ENCODE measurements at places on chromosomes 4 and X.

GRCh38 chrX:93264261-93265002 lies 408.9 kb downstream of the NAP1L3 start:
- DNase-seq = no peak

DNA sequence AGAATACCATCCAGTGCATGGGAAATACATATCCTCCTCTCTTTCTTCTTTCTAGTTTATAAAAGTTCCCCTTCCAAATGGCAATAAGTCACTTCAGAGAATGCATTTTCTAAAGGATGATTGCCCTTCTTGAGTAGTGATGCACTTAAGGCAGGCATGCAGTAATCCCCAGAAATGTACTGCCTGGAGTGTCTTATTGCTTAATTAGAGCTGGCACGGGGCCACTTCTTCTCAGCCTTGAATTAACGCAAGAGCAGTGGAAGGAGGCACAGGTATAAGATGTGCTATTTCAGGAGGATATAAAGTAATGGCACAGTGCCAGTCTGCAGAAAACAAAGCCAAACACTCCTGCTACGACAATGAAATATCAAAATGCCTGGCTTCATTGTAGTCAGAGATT lies 371.4 kb upstream of the FAM241A start:
- DNase-seq = no peak

- DNase-seq = no peak
Observed at GRCh38 chrX:79159800-79160199, 15.3 kb downstream of the GPR174 start.

- DNase-seq = no peak
Observed at GRCh38 chrX:19280636-19281035, 63.1 kb upstream of the PDHA1 start.

- DNase-seq = no peak
Observed at GRCh38 chr4:30854531-30854930, 134.4 kb downstream of the PCDH7 start.

DNA sequence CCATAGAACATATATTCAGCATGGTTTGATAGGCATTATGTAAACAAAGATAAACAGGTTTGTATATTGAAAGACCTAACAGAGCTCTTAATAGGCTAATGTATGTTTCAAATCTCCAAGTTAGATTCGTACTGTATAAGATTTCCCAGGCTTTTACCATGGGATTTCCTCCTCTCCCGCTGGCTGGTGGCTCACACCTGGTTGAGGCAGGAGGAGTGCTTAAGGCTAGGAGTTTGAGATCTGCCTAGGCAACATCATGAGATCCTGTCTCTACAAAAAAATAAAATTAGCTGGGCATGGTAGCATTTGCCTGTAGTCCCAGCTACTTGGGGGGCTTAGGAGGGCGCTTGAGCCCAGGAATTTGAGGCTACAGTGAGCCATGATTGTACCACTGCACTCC lies 5.4 kb downstream of the CPE start:
- DNase-seq = peak; percentile 29

DNA sequence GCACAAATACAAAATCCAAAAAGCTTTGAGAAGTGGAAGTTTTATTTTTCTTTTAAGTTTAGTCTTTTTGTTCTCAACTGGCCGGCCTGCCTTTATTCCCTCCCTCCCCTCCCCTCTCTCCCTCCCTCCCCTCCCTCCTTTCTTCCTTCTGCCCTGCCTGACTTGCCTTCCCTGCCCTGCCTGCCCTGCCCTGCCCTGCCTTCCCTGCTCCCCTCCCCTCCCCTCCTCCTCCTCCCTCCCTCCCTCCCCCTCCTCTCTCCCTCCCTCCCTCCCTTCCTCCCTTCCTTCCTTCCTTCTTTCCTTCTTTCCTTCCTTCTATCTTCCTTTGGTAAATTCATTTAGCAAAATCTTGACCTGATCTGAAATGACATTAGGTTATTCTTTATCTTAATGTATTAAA lies 69.8 kb upstream of the LIMCH1 start:
- DNase-seq = no peak

GRCh38 chr4:41213625-41214135 lies 662 bp downstream of the APBB2 start:
- DNase-seq = peak; percentile 31

GRCh38 chr4:102826105-102826889 lies 1.1 kb downstream of the UBE2D3 start:
- DNase-seq = no peak

DNA sequence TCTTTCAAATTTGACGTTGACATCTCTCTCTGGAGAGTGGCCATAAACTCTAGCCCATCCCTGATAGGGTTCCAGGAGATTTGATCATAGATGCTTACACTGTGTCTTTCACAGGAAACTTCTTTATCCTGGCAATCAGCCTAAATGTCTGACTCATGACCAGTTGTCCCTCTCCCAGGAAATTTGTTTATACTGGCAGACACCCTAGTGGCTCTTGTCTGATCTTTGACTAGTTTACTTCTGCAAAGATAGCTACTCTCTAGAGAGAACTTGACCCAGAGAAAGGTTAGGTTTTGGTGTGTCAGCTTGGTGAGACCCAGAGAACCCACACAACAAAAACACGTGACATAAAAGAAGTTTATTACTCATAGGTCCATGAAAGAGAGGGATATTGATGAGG lies 509.8 kb downstream of the CENPC start:
- no peak for DNase-seq

DNA sequence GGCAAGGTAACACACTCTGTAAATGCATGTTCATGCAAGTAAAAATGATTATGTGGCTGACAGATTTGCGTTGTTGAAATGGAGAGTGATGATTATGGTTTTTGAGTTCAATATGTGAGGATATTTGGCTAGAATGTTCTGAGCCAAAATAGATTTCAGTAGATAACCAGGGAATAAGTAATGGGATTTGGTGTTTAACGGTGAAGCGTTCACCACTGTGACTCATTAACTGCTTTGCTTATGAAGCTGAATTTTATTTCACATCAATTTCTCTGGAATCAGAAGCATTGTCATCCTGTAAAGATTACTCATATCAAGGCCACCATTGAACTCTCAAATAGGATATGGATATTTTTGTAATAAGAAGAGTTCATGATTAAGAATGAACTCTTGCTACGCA lies 11.7 kb downstream of the AFP start:
- no peak for DNase-seq

DNA sequence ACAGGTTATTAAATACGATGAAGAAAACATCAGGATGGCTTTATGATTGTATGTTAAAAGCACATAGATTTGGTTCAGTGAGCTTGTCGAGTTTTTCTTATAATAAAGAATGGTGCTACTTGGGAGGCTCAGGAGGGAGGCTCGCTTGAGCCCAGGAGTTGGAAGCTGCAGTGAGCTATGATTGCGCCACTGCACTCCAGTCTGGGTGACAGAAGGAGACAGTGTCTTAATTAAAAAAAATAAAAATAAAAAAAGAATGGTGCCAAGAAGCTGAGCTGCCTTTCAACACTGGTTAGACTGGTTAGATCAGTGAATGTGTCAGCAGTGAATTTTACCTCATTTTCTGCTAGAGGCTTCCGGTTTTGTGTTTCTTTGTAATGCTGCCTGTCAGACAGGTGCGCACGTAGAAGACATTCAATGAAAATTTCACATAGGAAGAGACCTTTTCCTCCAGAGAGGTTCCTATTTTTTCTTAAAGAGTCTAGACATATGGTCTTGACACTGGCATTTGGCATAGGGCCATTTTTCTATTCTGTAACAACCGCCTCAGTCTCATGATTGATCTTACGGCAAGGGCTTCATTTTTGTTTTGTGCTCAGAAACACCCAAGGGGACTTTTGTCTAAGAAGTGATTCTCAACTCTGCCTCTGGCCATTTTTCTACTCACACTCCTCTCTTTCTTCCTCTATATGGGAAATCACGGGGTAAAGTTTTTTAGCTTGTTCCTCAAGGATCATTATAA lies 15.0 kb upstream of the ARSF start:
- DNase-seq = no peak
